ENCODE measurements at places on chromosomes 4 and X. TPM values are rescaled to one million over a fixed set of nuclear protein-coding genes. Genes with fewer than 3 reads are reported as not detected.

GRCh38 chrX:139930916-139931645 is 1.8 kb downstream of the ATP11C start:
- DNase-seq: no peak

DNA sequence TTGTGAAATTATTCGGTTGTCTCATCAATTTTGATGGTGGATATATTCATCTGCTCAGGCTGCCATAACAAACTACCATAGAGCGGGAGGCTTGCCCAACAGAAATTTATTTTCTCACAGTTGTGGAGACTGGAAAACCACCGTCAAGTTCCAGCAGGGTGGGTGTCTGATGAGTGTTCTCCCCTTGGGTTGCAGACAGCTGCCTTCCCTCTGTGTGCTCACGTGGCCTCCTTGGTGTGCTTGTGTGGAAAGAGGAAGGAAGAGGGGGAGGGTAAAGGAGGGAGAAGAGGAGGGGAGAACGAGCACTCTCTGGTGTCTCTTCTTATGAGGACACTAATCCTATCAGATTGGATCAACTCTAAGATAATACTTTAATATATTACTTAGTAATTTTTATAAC is 123.8 kb upstream of the TEX13D start:
- no peak for DNase-seq

- no peak for DNase-seq
These were observed 11.3 kb downstream of the GC start for GRCh38 chr4:71772592-71772991.

- no peak for DNase-seq
These were observed 1957.0 kb upstream of the AGA start for GRCh38 chr4:179399054-179399782.

DNA sequence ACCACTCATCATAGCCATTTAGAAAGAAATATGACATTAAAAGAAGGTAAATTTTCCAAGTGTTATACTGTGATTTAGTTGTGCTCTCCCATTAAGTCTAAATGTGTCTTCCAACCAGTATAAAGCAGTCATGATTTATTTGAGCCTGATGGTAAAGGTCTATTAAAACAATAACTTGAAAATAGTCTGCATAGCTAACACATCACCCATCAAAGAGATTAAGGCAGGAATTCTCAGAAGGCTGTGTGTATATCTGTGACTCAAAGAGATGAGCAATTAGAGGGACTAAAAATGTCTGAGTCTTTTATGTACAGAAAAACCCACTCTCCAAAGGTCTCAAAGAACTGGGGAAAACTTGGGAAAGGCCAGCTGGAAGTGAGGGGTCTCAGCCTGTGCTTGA is 70.3 kb upstream of the IQCM start:
- DNase-seq: no peak

- no peak for DNase-seq
These were observed 39.8 kb upstream of the NAP1L5 start for GRCh38 chr4:88737307-88737941.

DNA sequence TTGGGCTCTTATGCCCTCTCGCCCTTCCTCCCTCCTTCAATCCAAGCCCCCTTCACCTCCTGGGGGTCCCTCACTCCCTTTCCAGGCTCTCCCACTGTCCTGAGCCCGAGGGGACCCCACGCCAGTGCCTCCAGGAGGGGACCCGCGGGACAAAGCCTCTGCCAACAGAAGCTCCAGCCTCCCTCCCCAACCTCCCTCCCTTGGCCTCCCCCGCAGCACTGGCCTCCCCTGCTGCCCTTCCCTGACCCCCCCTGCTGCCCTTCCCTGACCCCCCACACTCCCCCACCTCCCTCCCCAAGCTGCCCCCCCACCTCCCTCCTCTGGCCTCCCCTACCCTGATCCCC is 71.0 kb upstream of the MXD4 start:
- DNase-seq: no peak

DNA sequence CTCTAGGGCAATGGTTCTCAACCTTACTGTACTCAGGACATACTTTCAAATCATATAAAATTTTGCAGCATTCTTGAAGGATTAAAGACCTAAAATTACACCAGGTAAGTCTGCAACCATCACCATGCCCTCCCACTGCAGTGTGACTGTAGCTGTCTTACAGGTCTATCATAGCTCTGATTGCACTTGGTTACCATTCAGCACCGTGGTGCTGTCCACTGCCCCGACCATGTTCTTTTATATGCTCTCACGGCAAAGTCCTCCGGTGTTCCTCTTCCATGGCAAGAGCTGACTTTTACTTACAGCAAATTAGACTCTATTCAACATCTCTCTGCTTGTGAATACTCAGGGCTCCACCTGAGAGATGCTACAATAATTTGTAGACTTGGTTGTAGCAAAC is 11.5 kb downstream of the CRMP1 start:
- no peak for DNase-seq

- no peak for DNase-seq
These were observed 359.9 kb upstream of the CNKSR2 start for GRCh38 chrX:21014326-21014725.

- peak; percentile 38 for DNase-seq
These were observed 217.9 kb downstream of the CENPC start for GRCh38 chr4:67327245-67328017.

DNA sequence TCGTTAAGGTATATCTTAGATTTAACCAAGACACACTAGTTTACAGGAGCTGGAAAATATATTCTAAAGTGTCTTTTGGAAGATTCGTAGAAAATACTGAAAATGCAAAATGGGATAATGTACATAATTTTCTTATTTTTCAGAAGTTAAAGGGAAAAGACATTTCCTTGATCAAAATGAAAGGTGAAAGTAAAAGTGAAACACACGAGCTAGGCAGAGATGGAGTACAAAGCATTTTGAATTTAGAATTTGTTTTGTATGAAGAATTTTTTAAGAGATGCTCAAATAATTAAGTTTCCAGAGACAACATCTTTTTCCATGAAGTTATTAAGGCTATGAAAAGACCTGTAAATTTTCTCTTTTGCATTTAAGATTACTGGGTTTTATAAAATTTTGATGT is 2192.6 kb upstream of the AGA start:
- DNase-seq: no peak

GRCh38 chrX:805988-806387 is 175.4 kb downstream of the SHOX start:
- no peak for DNase-seq

GRCh38 chr4:101540336-101540735 is 193.0 kb upstream of the PPP3CA start:
- no peak for DNase-seq

GRCh38 chr4:40990899-40991265 is 223.5 kb downstream of the APBB2 start:
- DNase-seq: no peak

- no peak for DNase-seq
These were observed 960.5 kb upstream of the IGFBP7 start for GRCh38 chr4:58070726-58071125.

Gene PNMA6A
- total RNA-seq: 8.0 TPM

Gene CXCL5
- total RNA-seq: 9.2 TPM

Gene P2RY8
- not detected for total RNA-seq

Gene SMR3B
- not detected for total RNA-seq

Gene TMPRSS11D
- not detected for total RNA-seq

Gene SMIM31
- not detected for total RNA-seq

Gene SOX3
- total RNA-seq: 8.5 TPM

Gene PCSK1N
- total RNA-seq: 3.9 TPM

Gene ALB
- total RNA-seq: not detected

Gene SOD3
- 3.3 TPM for total RNA-seq

Gene TLR10
- not detected for total RNA-seq

Gene GSX2
- total RNA-seq: not detected

Data from H9 (cell line).